ENCODE measurements at places on chromosomes 5 and 9.

- no peak for DNase-seq
Observed at GRCh38 chr5:74966141-74967026, 86.0 kb downstream of the GCNT4 start.

- DNase-seq = peak; percentile 21
Observed at GRCh38 chr9:26954050-26954508, 2.1 kb upstream of the IFT74 start.

DNA sequence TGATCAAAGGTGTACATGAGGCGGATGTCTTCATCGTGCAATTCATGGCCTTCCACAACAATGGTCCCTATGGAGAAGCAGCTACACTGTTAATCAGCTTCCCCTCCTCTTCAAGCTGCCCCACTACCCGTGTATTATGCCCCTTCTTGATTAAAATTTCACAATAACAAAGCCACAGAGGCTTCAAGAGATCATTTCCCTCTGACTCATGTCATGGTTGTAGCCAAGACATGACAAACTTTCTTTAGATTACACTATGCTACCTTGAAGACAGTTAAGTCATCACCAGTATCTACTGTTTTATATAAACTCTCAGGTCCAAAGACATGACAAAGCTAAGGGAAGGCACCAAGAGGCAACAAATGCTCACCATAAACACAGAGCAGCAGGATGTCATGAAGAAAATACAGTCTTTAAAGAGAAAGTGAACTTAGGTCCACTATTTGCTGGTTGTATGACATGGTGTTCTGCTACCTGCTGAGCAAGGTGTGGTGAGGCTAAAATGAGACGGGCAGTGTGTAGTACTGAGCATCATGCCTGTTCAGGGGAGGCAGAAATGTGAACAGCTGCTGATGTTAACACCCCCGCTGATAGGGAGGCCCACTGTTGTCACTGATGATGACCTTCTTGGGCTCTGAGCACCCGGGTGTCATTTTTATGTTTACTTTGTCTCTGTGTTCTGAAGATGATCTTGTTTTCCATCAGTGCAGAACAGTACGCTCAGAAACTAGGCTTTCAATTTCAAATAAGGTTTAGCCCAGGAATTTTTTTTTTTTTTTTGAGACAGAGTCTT is 48.3 kb downstream of the IARS1 start:
- no peak for DNase-seq

- DNase-seq = no peak
Observed at GRCh38 chr9:2603621-2604020, 18.0 kb upstream of the VLDLR start.

GRCh38 chr5:112960863-112961504 is 15.6 kb upstream of the DCP2 start:
- no peak for DNase-seq

- DNase-seq = no peak
Observed at GRCh38 chr9:130299785-130300615, 34.4 kb downstream of the HMCN2 start.

DNA sequence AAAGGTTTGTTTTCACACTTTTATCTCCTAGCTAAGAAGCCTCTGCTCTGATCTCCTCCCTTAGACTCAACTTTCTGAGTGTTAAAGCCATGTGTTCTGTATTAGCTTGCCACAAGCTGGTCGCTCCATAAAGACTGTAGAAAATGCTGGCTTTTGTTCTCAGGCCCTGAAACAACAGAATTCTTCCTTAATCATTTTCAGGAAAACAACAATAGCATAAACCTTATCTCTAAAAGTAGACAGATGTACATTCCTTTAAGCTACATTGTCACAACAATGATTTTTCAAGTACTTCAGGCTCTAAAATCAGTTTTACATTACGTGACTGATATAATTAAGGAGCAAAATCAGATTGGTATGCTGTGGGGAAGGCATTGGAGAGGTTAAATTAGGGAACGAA is 41.9 kb downstream of the VCAN start:
- no peak for DNase-seq

DNA sequence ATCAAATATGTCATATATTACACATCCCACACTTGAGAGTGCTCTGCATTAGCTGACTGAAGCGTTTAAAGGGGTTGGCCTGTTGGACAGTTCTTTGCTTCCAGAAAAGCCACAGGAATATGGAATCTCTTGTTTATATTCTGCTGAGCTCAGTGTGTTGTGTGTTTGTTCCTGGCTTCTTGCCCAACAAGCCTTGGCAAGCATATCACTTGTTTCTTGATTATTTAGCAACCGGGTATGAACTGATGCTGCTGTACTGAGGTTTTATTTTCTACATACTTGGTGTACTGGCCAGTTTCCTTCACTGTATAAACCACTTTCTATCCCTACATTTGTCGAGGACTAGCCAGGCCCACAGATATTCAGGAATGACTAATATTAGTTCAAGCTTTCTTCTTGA is 378.9 kb downstream of the KCTD16 start:
- DNase-seq = no peak

GRCh38 chr5:146947181-146947941 is 68.8 kb upstream of the PPP2R2B start:
- DNase-seq = no peak

GRCh38 chr5:31027721-31028120 is 165.8 kb upstream of the CDH6 start:
- DNase-seq = no peak

GRCh38 chr9:89497978-89498851 is at the start of gene SEMA4D:
Gene SEMA4D, minus strand, starts transcription at chr9:89498113. Its CDS starts 92,657 bp downstream, at chr9:89405456.
- DNase-seq = peak; percentile 47

DNA sequence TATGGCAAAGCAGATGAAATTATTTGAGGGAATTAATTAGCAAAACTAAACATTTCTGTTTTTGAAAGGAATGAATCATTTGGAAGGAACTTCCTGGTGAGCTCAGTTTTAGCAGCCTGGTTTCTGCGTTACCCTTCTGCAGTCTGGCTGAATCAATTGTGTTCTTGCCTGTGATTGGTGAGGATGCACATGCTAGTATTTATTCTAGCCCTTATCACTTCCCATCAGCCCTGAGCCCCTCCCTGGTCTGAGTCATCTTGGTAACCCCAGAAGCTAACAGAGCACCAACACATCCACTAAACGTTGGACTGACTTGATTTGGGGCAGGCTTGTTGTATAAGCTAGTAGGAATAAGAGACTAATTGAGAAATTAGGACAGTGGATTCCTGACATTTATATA is 6.6 kb downstream of the TJP2 start:
- peak; percentile 85 for DNase-seq

DNA sequence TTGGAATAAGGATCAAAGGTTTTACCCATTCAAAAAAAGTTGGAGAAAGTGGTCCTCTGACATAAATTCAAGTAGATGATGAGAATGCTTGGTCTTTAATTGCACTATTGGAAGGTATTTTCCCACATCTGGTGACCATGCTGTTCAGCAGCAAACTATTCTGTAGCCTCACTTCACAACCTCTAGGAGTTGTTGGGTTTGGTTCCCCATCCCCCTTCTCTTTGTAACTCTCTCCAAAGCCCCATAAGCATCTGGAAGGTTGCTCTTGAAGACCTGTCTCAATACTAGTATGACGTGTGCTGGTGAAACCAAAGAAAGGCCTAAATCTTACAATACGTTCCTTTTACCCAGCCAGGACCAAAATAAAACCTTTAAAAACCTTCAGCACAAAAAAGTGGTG is 8.5 kb downstream of the RGMB start:
- no peak for DNase-seq

DNA sequence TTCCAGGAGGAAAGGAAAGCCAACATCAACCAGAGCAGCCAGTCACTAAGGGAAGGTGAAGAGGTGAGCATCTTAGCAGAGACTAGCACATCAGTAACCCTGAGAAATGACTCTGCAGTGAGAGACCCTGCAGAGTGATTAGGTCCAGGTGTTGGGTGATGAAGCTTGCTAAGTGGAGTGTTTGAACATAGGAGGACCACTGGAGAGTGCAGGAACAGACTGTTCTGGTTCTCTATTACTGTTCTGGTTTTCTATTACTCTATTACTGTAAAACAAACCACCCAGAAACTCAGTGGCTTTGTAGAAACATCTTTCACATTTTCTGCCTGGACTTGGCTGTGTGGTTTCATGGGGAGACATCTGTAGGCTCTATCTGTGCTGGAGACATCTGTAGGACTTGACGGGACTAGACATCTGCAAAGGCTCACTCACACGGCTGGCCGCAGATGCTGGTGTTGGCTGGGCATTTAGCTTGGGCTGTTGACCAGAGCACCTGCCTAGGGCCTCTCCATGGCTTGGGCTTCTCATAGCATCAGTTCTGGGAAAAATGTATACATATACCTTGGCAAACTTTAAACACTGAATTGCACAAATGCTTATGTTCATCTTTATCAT is 33.4 kb upstream of the SPATA31E1 start:
- no peak for DNase-seq

GRCh38 chr5:122701640-122702523 is 73.0 kb upstream of the SNX2 start:
- DNase-seq = no peak

All from hematopoietic multipotent progenitor cell treated with erythropoietin and hydrocortisone succinate and interleukin-3 and kit ligand, for 15 days (in vitro differentiated cells).